GM04503 (cell line): ENCODE measurements at places on chromosomes 1 and 21.

- no peak for DNase-seq
Observed at GRCh38 chr1:48208251-48208650, 14.3 kb upstream of the SLC5A9 start.

- no peak for DNase-seq
Observed at GRCh38 chr1:212703991-212704564, 4.4 kb upstream of the BATF3 start.

- DNase-seq = no peak
Observed at GRCh38 chr1:199856216-199856780, 171.2 kb upstream of the NR5A2 start.

- DNase-seq = no peak
Observed at GRCh38 chr1:20233394-20233793, 47.1 kb upstream of the PLA2G2C start.

DNA sequence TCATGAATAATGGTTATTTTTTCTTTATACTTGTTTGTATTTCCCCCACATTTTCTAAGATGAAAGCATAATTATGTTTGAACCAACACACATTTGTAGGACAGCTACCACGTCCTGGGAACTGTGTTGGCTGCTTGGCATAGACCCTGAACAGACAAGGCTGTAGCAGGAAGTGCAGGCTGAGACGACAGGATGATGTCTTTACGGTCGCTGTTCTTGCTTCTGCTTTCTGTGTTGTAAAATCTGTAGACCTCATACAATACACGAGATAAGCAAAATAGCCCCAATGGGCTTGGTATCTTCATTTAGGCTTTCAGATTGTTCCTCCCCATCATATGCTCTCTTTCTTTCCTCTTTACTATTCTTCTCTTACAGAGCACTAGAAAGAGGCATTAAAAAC, 23.3 kb upstream of the OTUD3 start:
- no peak for DNase-seq

DNA sequence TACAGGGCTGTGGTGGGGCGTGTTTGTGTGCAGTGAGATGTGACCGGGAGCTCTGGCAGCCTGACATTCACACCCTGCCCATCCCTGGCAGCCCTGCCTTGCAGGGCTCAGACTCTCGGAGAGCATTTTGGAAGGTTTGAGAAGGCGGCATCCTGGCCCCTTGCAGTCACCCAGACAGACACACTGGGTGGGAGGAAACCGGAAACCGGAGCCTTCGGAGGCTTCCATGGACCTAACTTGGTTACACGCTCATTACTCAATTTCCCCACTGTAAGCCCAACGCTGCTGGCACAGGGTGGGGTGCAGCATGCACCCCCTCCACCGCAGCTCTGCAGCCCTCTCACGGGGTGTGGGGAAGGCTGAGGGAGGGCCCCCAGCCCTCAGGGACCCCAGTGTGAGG, 22.2 kb upstream of the RSPO1 start:
- DNase-seq = no peak

DNA sequence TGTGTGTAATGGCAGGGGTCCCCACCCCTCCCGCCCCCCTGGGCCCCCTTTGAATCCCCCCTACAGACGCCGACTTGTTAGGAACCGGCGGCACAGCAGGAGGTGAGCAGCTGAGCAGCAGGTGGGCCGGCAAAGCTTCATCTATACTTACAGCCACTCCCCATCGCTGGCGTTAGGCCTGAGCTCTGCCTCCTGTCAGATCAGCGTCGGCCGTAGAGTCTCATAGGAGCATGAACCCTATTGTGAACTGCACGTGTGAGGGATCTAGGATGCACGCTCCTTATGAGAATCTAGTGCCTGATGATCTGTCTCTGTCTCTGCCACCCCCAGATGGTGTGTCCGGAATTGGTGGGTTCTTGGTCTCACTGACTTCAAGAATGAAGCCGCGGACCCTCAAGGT, 14.9 kb upstream of the VPS26C start:
- DNase-seq = no peak

DNA sequence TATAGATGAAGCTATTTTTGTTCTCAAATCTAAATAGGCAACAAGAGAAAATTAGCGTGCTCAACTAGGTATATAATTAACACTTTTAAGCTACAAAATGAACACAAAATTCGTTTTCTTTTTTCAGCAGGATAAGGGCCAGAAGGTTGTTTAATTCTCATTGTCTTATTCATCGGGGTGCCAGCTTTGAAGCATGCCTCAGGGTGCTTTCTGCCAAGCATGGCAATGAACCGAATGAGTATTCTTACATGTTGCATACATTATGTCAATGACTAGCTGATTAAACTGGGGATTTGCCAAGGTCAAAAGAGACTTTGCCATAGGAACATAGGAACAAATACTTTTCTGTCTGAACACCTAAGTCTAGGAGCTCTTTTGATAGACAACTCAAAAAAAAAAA, 102.0 kb upstream of the MAP1LC3C start:
- no peak for DNase-seq

GRCh38 chr1:8283058-8283884, 34.6 kb upstream of the SLC45A1 start:
- no peak for DNase-seq

DNA sequence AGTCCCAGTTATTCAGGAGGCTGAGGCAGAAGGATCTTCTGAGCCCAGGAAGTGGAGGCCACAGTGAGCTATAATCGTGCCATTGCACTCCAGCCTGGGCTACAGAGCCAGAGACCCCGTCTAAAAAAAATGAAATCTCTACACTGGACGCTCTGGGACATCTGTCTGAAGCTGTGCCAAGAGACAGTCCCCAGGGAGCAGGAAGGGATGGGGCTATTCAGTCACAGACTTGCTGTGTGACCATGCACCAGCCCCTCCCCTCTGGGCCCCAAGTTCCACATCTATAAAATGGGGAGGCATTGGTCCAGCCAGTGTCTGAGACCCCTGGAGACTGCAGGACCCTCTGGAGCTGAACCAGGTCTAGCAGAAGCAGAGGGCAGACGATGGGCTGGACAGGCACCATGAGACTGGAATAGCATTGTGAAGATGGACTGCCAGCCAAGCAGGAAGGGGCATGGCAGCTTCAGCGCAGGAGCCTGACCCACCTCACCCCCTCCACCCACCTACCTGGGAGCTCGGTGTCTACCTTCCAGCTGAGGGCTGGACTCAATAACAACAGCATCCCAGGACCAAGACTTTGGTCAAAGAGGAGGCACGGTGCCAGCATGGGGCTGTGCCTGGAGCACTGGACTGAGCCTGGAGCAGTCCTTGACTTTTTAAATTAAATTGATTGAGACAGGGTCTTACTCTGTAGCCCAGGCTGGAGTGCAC, 1.4 kb downstream of the TMEM54 start:
- DNase-seq = no peak

GRCh38 chr1:247417831-247418230, 1.9 kb downstream of the NLRP3 start:
- no peak for DNase-seq

GRCh38 chr1:30384286-30385245, 338.8 kb downstream of the MATN1 start:
- DNase-seq = no peak

DNA sequence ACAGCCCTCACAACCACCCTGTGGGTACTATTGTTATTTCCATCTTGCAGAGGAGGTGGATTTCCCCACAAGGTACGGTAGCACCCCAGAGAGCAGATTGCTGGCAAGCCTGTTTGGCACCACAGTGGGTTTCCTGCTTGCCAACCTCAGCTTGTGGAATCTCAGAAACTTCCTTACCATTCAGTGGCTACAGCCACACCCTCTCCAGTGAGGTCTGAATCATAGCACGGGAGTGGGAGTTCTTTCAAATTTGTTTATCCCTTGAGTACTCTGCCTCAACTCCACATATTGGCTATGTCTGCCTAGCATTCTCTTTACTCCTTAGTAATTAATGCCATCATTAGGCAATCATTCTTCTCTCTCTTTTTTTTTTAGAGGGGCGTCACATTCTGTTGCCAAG, 162.1 kb downstream of the PTPRU start:
- no peak for DNase-seq

DNA sequence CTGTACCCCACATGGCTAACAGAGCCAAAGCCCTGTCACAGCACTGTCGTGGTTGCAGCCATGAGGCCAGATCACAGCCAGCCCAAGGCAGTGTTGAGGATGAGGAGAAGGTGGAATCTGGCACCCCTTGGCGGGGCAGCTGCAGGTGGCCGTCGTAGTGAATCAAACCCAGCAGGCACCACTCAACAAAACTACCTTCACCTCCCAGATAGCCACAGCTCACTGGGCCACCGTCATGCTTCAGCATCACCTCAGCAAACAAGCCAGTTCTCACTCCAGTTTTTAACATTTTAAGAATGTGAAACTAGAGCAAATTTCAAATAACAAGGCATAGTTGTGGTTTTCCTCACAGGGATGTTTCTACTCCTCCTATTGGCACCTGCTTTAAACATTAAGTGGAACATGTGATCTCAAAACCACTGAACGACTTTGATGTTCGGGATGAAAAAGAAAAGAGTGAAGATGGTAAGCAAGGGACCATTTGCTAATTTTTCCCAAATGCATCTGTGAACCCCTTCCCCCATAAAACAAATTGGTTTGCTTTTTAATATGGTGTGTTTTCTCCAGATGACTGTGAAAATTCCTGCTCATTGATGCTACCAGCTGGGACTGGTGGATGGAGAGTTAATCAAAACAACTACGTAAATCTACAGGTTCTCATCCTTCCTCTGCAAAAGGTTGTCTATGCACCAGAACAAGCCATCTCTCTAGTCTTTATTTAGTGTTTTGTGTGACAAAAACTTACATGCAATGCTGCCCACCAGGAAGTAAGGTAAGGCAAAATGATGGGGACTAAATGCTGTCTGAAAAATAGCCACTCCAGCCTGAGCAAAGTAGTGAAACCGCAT, 45.5 kb downstream of the TOR1AIP2 start:
- DNase-seq = no peak

GRCh38 chr1:2548068-2548589, 8.0 kb upstream of the TNFRSF14 start:
- DNase-seq = no peak

GRCh38 chr1:236654957-236655356, 31.3 kb upstream of the ACTN2 start:
- no peak for DNase-seq

DNA sequence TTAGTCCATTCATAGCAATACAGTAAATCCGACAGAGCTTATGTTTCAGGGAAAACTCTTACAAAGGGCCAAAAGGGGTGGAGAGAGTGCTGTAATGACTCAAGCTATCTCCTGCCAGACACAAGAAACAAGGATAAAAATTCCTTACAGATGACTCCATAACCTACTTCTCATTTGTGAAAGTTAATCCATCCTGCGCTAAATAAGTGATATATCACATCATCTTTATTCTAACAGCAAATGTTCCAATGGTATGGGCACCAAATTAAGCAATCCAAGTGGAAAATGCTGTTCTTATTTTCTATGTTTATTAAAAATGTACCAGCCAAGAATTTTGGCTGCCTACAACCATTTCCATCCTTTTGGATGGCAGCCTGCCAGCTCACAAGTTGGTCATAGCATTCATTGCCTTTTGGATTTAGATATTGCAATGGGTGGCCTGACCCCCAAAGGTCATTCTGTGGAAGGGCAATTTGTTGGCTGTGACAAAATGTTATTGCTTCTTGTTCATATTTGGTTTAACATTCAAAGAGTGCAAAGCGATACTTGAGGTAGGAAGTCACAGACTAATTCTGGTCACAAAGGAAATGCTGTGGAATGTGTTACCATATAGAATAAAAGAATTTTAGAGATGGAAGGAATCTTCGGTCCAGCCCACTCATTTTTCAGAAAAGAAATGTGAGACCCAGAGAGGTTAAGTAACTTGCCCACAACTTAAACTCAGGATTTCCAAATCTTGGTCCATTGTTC, 2.8 kb upstream of the ENAH start:
- peak; percentile 95 for DNase-seq

- no peak for DNase-seq
Observed at GRCh38 chr1:210289248-210289647, 39.5 kb upstream of the HHAT start.

DNA sequence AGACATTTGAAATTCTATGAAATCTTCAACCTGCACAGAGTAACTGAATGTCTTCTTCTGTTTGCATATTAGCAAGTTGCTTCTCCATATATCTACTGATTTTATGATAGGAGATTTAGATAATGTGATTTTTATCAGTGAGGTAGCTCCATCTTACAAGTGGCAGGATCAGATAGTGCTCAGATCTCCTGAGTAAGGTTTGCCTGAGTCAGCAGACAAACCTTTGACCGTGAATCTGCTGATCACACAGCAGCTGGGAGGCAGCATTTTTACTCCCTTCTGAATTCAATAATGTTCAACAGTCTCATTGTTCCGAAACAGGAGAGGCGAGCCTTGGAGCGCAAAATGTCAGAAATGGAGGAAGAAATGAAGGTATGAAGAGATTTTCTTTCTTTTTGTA, 141.4 kb downstream of the SYT2 start:
- DNase-seq = no peak

DNA sequence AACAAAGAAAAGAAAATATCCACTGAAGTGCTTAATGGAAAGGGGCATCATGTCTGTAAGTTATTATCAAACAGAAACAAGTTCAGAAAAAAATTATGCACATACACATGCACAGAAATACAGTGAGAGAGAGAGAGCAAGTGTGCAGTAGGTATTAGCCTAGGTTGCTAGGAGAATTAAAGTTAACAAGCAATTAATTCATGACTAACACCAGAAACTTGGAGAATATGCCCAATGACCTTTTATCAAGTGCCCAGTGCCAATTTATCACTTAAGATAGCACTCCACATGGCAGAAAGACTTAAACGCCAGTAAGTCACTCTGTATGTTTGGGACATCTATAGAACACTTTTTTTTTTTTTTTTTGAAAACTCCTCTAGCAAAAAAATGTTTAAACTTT, 56.2 kb upstream of the SLC16A1 start:
- DNase-seq = no peak

DNA sequence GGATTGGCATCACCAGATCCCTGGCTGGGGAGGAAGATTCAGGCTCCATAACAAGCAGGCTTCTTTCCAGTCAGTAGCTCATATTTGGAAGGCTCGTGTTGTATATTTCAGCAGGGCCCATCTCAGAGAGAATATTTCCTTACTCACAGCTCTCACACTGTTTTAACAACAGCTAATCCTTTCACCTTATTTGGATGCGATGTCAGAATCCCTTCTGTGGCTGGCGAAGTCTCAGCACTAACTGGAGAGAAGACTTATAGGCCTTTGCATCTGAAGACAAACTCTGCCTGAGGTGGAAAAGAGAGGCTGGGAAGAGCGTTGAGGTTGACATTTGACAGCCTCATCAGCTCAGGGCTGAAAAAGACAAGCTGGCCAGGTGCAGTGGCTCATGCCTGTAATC, 47.2 kb upstream of the CAPZB start:
- no peak for DNase-seq
